COR-L47 (cell line): ENCODE measurements at places on chromosomes 5 and 9.

DNA sequence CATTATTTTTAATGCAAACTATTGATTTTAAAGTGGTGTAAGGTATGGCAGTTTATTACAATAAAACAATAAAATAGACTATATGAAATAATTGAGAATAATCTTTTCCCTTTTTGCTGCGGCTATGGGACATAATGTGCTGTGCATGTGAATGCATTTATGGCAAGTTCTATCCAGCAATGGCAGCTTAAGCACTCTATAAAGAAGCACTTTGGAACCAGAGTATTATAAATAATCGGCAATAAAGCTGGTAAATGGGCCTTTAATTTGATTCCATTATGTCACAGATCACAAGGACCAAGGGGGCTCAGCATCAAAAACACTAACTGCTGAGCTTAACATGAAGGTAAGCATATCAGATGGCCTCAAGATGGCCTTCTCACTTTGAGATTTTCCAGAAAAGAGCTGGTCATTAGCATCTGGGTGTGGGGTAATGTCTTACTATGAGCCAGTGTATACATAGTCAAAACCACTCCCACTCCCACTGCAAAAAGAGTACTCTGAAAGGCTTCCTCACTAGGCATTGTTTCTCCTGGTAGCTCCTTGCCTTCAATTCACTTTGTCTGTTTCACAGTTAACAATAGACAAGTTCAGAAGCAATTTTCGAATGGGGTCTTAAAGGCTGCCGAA lies 97.1 kb upstream of the ASTN2 start:
- no peak for DNase-seq

- DNase-seq, result no peak
These were observed 841 bp downstream of the ACSL6 start for GRCh38 chr5:132010645-132010988.

DNA sequence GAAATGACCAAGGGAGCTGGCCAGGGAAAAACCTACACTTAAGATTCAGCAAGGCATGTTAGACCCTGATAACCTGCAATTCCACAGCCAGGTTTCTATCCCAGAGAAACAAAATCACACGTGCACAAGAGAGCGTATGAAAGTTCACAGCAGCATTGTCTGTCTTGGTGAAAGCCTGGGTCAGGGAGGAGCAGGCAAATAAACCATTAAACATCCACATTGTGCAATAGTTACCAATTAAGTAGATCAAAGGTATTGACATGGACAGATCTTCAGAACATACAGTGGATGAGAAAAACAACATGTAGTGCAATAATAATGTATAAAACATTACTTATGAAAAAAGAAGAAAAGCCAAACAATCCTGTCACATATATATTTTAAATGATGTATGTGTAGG lies 15.9 kb upstream of the GPX3 start:
- no peak for DNase-seq

DNA sequence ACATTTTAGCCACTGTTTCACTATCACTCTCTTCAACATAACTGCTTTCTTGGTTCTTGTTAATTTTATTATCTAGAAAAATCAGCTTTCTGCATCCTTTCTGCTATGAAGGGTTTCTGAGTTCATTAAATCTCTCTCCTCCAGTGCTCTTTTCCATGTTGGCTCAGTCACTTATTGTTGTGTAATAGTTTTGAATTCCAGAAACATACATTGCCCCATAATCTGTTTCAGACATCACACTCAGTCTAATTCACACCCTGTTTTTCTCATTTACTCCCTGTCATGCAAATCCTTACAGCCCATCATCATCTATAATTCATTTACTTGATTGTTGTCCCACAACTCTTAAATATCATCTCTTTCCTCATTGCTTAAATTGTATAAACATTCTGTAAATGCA lies 176.1 kb upstream of the CDH12 start:
- no peak for DNase-seq

- DNase-seq, result no peak
These were observed 281.6 kb downstream of the CRB2 start for GRCh38 chr9:123637606-123637944.

GRCh38 chr5:60888359-60889061 lies 44.4 kb upstream of the ELOVL7 start:
- DNase-seq, result no peak

DNA sequence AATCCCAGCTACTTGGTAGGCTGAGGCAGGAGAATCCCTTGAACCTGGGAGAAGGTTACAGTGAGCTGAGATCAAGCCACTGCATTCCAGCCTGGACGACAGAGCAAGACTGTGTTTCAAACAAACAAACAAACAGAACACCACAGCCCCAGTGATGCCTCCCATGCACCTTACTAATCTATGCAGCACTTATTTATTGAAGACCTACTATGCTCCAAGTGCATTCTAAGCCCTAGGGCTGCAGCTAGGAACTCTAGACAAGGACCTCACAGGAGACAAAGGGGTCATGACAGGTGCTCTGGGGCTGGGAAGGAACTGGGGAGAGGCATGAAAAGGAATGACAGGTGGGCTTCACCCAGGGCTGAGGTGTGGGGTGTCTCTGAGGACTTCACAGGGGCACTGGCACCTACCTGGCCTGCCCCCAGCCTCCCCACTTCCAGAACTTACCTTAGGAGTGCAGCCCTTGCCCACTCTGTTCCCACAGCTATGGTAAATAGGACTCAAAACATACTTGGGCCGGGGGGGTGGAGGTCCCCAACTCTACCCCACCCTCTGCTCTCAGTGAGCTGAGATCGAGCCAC lies 69.4 kb downstream of the C9orf50 start:
- DNase-seq, result no peak

DNA sequence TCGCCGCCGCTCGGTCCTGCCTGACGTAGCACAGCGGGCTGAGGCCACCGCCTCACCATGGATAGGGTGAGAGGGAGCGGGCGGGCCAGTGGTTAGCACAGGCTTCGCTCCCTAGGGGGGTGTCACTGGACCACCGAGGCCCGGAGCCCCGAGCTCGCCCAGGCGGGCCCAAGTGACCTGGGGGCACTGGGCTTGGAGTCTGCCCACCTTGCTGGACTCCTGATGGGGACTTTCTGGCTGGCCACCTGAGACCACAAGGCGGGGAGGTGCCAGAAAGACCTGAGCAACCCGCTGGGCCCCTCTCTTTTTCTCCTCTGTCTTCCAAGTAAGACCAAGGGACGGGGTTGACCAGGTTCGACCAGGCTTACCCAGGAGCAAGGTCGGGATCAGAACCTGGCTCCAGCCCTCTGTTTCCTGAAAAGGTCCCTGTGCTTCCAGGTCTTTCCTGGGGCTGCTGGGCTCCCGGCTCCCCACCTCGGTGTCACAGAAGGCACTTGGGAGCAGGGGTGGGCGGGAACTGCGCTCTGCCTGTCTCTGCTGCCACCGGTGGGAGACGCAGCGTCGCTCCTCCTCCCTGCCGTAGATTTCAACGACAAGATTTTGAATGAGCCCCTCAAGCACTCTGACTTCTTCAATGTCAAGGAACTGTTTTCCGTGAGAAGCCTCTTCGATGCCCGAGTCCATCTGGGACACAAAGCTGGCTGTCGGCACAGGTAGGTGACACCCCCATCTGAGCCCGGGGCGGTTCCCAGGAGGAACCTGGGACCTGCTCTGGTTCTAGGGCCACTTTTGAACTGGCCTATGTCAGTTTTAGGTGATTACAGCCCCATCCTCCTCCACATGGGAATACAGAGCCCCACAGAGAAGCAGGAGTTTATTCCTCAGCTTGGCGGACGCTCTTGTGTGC lies 1.0 kb downstream of the MRPS2 start:
- DNase-seq, result peak; percentile 57

GRCh38 chr5:17070647-17071046 lies 134.6 kb upstream of the MYO10 start:
- no peak for DNase-seq

DNA sequence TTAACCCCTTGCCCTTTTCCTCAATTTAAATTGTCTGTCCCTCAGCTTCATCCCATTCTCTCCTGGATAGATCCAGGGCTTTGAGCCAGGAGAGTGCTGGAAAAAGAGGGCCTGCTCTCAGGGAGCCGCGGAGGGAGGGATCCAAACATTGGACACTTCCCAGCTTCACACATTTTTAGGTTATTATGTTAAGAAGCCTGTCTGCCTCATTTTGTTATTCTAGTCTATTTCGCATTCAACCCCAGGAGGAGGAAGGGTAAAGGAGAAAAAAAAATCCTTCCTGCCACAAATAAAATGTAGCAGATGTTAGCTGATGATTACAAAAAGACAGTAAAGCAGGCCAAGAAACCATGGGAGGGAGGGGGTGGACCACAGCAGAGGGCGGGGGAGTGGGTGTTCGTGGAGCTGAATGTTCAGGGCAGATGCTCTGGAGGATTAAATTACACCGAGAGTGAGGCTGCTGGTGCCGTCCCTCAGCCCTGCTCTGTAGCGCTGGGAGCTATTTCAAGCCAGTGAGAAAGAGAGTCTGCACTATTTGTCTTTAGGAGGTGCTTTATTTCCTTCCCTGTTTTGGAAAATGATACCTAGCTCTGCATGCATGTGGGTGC lies 60.6 kb upstream of the ZFR start:
- DNase-seq, result peak; percentile 79

DNA sequence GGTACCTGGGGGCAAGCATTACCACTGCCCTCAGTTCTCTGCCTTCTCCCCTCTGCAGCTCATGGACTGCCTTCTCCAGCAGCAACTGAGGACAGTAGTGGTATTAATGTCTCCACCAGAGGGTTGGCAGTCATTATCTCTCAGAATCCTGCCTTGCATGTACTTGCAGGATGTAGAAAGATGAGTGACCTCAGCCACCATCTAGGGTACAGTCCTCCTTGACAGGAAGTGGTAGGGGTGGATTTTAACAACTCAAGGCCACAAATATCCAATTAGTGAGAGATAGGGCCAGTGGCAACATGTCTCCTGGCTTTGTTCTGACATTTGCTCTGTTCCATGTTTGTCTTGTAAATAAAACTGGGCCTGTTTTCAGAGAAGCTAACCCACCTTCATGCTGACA lies 47.2 kb downstream of the F2R start:
- no peak for DNase-seq

- DNase-seq, result no peak
These were observed 404.6 kb downstream of the CSNK1G3 start for GRCh38 chr5:123916345-123917121.

- no peak for DNase-seq
These were observed 479.0 kb downstream of the CYLC2 start for GRCh38 chr9:103474156-103474555.

DNA sequence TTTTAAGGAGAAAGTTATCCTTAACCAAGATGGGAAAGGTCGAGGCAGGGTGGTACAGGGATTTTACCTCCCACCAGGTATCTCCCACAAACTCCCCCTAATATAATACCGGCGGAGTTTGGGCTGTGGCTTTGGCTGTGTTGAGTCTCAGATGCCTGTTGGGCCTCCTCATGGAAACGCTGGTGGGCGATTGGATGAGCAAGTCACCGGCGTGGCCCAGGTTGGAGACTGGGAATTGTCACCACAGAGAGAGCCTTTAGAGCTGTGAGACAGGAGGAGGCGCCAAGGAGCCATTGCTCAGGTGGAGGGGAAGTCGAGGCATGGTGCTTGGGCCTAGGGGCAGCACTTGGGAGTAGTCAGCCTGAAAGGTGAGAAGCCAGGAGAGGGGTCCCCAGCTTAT lies 3.4 kb upstream of the CAMSAP1 start:
- no peak for DNase-seq

DNA sequence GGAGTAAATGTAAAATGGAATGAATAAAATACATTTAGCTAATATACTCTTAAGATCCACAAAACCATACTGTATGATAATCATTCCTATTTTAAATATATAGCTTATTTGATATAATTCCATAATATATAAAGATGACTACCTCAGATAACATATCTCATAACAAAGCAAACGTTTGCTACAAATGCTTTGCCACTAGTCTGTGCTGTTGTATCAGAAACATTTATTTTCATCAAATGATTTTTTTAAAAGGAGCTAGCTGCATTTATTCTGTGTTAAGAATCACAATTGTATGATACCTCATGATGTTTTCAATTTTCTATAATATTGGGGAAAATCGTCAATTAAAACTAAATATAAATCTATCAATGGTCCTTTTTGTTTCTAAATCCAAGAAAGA lies 567.2 kb downstream of the PTPRD start:
- DNase-seq, result peak; percentile 40

- DNase-seq, result no peak
These were observed 23.0 kb downstream of the NREP start for GRCh38 chr5:111734013-111734412.

DNA sequence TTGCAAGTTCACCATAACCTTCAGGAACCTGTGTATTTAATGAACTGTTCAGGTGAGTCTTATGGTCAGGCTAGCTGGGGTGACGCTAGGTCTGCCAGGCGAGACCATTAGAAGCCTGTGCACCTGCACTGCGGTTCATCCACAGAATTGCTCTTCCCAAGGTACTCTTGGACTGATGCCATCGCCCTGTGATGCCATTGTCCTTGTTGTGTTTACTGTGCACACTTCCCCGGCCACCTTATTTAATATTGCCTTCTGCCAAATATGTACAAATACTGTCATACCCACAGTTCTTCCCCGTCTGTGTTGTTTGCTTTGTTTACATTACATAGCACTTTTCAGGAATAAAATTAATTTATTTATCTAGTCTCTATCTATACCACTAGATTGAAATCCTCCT lies 66.3 kb downstream of the RCL1 start:
- DNase-seq, result peak; percentile 82
